ENCODE measurements at places on chromosomes 11 and 22. TPM values are rescaled to one million over a fixed set of nuclear protein-coding genes. Genes with fewer than 3 reads are reported as not detected.

DNA sequence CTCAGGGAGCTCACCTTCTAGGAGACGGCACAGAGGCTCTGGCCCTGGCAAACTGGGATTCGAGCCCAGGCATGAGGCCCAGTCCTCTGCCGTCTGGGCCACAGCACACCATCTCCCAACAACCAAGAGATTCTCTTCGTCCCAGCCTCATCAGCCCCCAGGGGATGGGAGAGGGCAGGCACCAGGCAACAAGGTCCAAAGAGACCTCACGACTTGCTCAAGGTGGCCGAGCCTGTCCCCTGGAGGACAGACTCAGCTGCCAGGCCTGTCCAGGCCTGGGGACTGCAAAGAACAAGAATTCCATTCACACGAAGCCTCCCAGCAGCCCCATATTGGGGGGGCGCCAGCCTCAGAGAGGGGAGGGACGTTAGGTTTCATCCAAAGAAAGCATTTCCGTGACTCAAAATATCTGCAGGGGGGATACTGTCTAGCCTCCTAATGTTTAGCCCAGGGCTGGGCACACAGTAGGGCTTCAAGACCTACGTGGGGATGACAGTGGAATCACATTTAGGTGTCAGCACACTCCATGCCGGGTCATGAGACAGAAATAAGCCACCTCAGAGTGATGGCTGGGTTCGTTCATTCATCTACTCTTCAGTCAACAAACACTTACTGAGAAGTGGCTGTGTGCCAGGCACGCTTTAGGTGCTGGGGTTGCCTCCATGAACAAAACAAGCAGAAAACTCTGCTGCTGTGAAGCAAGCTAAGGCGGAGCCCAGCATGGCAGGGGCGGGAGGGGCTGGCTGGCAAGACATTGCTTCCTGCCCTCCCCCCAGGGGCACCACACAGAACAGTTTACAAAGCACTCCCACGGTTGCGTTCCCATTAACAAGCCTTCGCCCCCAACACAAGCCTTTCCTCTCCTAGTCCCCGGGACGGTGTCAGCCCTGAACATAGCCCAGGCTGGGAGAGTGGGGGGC, 1.2 kb downstream of the CARNS1 start:
- DNase-seq: peak; percentile 92

DNA sequence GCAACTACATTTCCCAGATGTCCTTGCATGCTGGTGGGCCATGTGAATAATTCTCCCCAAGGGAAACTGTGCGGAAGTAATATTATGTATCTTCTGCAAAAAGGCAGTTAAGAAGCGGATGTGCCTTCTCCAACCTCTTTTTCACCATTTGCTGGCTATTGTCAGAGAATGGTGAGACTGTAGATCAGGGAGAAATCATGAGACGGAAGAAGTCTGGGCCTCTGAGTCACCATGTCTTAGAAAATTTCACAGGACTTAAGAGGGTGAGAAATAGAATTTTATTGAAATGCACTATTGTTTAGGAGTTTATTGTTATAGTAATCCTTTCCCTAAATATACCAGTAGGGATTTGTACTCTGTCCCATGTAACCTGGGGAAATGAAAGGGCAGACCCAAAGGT, 298.7 kb upstream of the ZC3H12C start:
- no peak for DNase-seq

- no peak for DNase-seq
Measured at GRCh38 chr11:119908573-119908904, 179.5 kb upstream of the NECTIN1 start.

DNA sequence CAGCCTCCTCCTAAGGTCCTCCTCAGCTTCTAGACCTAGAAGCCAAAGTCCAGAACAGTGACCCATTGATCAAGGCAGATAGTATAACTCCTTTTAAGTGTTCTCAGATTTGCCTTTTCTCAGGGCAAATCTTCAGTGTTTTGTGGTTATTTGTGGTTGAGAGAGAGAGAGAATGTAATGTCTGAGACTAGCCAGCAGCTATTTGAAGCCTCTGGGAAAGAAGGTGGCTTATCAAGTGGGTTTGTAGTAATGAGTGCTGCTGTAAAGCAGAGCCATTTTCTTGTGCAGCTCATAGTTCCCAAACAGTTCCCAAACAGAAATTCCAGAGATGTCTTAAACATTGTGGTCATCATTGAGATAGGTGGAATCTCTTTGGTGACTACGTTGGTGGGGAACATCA, 89.5 kb downstream of the RNF169 start:
- DNase-seq: no peak

GRCh38 chr11:2313051-2313951, 11.5 kb downstream of the TSPAN32 start:
- DNase-seq: no peak

- DNase-seq: no peak
Measured at GRCh38 chr22:42945027-42945426, 69.9 kb downstream of the PACSIN2 start.

GRCh38 chr11:103398829-103399228, 289.6 kb downstream of the DYNC2H1 start:
- DNase-seq: no peak

The RIMBP3B gene
- total RNA-seq: 1.4 TPM

The MRPL23 gene
- total RNA-seq: 37.8 TPM

The DEFB131B gene
- total RNA-seq: not detected

The NXPE1 gene
- not detected for total RNA-seq

The TUB gene
- total RNA-seq: 0.13 TPM
